IMR-90 (cell line): ENCODE measurements at places on chromosomes 7 and 10. TPM values are rescaled to one million over a fixed set of nuclear protein-coding genes. Genes with fewer than 3 reads are reported as not detected.

Gene KEL
- not detected in 2 replicates for total RNA-seq

- no peak for DNase-seq
Measured at GRCh38 chr10:7686351-7687171, 16.6 kb upstream of the ITIH2 start.

Gene LIPJ
- not detected in 2 replicates for total RNA-seq

Gene POLL
- 6.1 and 6.3 TPM in 2 replicates for total RNA-seq

Gene GNAI1
- total RNA-seq = 26.5 and 44.2 TPM in 2 replicates

Gene DENND2A
- 7.5 and 7.8 TPM in 2 replicates for total RNA-seq

DNA sequence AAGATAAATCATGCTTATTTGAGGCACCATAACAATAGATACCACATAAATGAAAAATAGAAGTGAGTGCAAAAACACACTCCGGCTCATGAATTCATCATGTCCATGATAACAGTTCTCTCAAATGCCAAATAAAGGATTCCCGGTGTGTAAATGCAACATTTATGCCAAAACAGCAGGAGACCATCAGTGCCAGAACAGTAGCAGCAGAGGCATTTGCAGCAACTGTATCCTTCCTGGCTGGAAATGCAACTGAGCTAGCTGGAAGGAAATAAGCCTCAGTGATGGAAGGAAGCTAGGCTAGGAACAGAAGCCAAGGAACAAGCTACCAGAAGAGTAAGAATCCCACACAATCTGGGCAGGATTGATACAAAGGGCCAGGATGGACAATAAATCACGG lies 79.9 kb upstream of the THSD7A start:
- no peak for DNase-seq
